ENCODE measurements at places on chromosomes 7 and 10. TPM values are rescaled to one million over a fixed set of nuclear protein-coding genes. Genes with fewer than 3 reads are reported as not detected.

The SHTN1 gene
- total RNA-seq = 1.2 TPM

The MLLT10 gene
- 22.8 TPM for total RNA-seq

The GPR15LG gene
- total RNA-seq = not detected

The PLXNA4 gene
- total RNA-seq = 7.9 TPM

The CHAT gene
- total RNA-seq = not detected

The CRHR2 gene
- total RNA-seq = not detected

The MYO3A gene
- not detected for total RNA-seq

The MAT1A gene
- total RNA-seq = not detected

The ADCYAP1R1 gene
- 0.19 TPM for total RNA-seq

The IGFBP1 gene
- 1.2 TPM for total RNA-seq

The FAM107B gene
- 21.5 TPM for total RNA-seq

The DYDC2 gene
- total RNA-seq = not detected
